ENCODE measurements at places on chromosomes 7 and 10.

DNA sequence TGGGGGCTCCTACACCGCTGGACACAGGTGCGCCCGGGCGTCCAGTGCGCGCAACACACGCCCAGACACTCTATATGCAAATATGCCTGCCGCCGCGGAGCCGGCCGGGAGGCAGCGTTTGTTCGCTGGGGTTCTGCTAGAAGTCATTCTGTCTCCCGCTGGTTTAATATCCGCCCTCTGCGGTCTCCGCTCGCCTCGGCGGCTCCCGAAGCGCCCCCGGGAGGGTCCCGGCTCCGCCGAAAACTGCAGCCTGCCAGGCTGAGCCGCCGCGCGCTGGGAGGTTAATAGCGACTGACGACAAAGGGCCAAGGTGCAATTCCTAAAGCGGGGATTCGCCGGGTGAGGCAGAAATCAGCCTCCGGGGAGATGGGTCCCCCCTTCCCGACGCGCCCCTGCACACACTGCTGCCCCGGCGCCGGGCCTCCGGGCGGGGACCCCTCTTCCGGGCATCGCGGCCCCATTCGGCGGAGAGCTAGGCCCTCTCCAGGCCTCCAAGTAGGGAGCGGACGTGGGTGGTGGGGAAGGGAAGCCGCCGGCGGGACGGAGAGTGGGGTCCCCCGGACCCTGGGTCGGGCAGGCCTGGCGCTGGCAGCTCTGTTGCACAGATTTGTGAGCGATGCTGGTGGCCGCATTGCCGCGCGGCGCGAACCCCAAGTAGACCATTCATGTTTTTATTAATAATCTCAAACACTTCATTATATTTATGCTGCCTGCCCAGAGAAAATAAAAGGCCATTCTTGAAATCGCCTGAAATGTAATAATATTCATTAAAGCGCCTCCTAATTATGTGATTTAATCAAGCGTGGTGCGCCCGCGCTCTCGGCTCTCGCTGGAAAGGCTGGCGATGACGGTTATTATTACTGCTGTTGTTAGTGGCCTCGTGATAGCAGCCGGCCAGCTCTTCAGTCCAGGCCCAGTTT lies 9.1 kb downstream of the EN2 start:
- no peak for DNase-seq

GRCh38 chr7:2417981-2418481 lies 14.6 kb downstream of the CHST12 start:
- DNase-seq = no peak

GRCh38 chr10:14468726-14469125 lies 138.0 kb upstream of the FRMD4A start:
- no peak for DNase-seq

GRCh38 chr7:29610086-29610485 lies 46.5 kb downstream of the PRR15 start:
- DNase-seq = no peak

- no peak for DNase-seq
Measured at GRCh38 chr10:86509145-86509544, 12.4 kb downstream of the WAPL start.

- DNase-seq = no peak
Measured at GRCh38 chr10:70178139-70178725, 7.9 kb upstream of the SAR1A start.

- no peak for DNase-seq
Measured at GRCh38 chr7:136030867-136031318, 53.7 kb upstream of the MTPN start.

DNA sequence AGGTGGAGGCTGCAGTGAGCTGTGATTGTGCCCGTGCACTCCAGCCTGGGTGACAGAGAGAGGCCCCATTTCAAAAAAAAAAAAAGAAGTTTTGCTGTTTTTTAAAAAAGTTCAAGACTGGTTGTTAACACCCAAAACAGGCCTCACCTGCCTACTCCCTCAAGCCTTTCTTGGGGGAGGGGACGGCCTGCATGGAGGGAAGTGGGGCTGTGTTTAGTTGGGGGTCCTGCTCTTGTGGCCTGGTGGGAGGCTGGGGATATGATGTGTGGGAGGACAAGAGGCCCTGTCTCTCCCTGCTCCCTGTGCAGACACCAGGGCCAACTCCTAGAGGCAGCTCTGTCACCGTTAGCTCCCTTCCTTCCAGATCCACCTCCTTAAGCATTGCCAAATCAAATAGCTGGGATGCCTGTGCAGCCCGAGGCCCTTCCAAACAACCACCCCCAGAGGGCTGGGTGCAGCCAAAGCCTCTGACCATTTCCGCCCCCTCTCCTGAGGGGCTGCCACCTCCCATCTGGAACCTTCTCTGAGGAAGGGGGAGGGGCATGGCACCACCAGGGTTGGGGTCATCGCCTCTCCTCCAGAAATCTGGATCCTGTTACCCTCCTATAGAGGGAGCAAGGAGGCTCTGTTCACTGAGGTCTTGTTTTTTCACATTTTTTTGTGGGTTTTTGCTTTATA lies 32.9 kb upstream of the ANKRD2 start:
- DNase-seq = no peak

GRCh38 chr7:30921540-30922401 lies 10.1 kb downstream of the AQP1 start:
- DNase-seq = no peak

DNA sequence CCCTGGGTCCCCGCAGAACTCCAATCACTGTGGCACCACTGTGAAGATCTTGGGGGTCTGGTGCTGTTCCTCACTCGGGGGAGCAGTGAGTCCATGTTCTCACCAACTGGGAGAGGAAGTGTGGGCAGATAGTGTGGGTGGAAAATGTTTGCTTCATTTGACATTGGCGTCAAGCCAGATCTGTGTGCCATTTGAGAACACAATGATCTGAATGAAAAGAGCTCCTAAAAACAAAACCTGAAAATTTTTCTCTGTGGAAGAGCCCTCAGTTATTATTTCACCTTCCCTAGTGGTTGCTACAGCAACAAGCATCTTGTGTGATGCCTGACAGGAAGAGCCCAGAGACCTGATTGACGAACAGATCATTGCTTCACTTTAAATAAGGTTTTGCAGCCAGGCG lies 125.6 kb downstream of the VIPR2 start:
- DNase-seq = no peak

GRCh38 chr7:32515890-32516550 lies 20.7 kb downstream of the AVL9 start:
- no peak for DNase-seq

DNA sequence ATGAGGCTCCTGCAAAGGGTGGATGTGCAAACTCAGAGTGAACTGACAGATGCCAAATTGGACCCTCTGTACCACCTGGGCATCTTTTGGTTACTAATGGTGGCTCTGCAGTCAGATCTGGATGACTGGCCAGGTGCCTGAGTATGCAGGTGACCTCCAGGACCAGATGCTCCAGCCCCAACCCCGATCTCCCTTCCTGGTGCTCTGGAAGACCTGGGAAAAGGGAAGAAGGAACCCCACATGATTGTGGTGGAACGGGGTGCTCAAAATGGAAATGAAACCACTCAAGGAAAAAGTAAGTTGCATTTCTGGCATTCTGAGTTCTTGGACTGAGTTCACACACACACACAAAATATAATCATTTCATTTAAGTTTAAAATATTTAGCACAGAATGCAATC lies 9.8 kb upstream of the AEBP1 start:
- DNase-seq = no peak

DNA sequence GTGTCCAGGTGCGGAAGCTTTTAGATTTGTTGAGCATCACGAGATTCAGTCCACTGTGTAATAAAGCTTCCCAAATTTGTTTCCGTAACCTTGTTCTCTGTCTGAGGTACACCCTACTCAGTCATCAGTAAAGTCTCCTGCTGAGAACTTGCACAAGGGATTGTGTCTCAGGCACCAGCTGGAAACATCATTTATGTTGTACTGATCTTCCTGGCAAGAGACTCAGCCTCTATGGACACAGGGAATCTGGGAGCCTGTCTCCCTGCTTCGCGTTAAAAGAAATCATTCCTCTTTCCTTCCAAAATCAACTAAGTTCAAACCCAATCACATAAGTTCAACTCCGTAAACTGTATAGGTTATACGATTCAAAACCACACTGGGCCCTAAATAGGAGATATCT lies 336.8 kb downstream of the GPR37 start:
- DNase-seq = no peak

GRCh38 chr10:52351914-52352330 lies 37.8 kb downstream of the DKK1 start:
- no peak for DNase-seq

DNA sequence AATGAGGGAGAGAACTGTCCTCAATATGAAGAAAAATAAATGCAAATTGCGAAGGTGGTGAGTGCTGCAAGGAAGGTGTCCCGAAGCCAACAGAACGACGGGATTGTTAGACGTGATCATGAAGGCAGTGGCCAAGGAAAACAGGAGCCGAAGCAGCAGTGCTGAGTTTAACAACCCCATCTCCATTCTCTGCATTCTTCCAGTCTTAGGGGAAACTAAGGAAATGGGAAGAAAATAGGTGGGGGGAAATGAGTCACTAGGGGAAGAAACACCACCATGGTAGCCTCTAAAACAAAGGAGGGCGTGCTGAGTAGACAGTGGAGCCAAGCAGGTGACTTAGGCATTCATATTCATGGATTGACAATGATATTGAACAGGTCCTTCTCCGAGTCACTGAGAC lies 192.2 kb upstream of the AKR1E2 start:
- DNase-seq = no peak

- no peak for DNase-seq
Measured at GRCh38 chr7:151139791-151140190, 27.7 kb downstream of the GBX1 start.

GRCh38 chr7:3431306-3431705 lies 130.3 kb downstream of the SDK1 start:
- DNase-seq = no peak

- no peak for DNase-seq
Measured at GRCh38 chr7:118572604-118573003, 348.1 kb downstream of the ANKRD7 start.

DNA sequence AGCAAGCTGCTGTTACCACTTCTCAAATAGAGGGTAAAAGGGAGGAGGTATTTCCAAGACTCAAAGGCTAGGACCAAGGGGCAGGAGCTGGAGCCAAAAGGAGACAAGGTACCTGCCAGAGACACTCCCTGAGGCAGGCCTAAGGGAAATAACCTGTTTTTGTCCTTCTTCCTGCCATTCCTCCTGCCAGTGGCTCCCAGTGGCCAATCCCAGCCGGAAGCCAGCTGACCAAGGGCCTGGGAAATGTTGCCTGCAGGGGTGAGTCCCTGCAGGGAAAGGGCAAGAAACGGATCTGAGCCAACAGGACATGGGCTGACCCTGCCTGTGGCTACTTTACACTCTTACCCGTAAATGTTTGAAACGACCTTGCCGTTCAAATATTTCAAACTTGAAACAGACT lies 3.5 kb downstream of the CYTH3 start:
- no peak for DNase-seq

- DNase-seq = peak; percentile 41
Measured at GRCh38 chr10:93718937-93719725, 16.7 kb upstream of the FRA10AC1 start.

GRCh38 chr7:43249823-43250145 lies 137.3 kb downstream of the HECW1 start:
- DNase-seq = no peak

- DNase-seq = no peak
Measured at GRCh38 chr7:133139350-133139749, 57.5 kb upstream of the CHCHD3 start.

DNA sequence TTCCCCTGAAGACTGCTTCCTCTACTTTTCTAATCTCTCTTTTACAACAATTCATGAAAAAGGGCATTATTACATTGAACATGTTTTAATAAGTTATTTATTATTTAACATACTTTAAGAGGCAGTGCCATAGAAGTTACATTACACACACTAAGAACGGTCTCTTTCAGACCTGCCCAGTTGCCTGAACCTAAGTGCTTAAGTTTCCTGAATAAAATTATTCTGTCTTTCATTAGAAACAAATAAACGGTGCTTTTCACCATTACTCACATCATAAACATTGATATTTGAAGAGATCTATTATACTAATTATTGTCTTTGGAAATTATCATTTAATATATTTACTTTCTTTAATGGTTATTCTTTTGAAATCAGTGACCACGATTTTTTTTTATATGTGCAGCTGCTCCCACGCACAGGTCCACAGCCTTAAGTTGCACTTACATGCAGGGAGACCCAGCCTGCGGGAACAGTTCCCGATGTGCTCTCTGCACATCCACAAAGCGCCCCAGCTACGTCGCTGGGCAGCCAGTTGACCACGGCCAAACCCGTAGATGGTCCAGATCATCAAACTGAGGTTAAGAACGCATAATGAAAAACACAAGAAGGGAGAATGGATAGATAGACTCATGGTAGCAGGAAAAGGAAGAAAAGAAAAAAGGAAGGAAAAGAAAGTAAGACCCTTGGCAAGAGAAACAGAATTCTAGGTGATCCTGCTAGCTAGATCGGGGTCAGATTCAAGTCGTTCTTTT lies 437.0 kb upstream of the MGMT start:
- DNase-seq = no peak

DNA sequence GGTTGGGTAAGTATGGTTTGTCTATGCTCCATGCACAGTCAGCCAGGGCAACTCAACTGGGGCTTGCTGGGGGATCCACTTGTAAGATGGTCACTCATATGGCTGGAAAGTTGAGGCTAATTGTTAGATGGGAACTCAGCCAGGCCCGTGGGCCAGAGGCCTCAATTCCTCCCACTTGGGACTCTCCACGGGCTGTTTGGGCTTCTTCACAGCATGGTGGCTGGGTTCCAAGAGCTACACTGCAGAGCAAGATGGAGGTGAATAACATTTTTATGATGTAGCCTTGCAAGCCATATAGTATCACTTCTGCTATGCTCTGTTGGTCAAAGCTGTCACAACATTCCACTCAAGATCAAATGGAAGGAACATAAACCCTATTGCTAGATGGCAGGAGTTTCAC lies 39.2 kb downstream of the ELMO1 start:
- DNase-seq = no peak

DNA sequence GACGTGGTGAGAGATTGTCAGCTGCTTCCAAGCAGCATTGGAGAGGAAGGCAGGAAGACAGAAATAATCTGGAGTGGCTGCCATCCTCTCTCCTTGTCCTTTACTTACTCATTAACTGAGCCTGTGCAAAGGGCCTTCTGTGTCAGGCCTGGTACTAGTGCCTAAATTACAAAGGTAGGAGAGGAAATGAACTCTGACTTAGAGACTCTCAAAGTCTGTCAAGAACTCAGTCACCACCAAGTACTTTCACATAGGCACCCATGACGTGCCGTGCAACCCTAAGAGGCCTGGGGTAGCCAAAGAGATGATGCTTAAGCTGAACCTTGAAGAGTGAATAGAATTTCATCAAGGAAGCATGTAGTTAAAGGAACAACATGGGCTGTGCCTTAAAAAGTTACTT lies 866.9 kb downstream of the LRMDA start:
- DNase-seq = no peak

Measured in AML-193 (cell line).